ENCODE measurements at places on chromosomes 12 and 14. TPM values are rescaled to one million over a fixed set of nuclear protein-coding genes. Genes with fewer than 3 reads are reported as not detected.

ZNF410 gene
- 35.4 TPM for polyA plus RNA-seq

IRAK3 gene
- 1.8 TPM for polyA plus RNA-seq

CCDC175 gene
- not detected for polyA plus RNA-seq

CLEC7A gene
- polyA plus RNA-seq = 9.8 TPM

ATG14 gene
- polyA plus RNA-seq = 3.9 TPM

ARMH4 gene
- not detected for polyA plus RNA-seq

RNASE7 gene
- not detected for polyA plus RNA-seq

ZC2HC1C gene
- polyA plus RNA-seq = 4.6 TPM

ITFG2 gene
- polyA plus RNA-seq = 11.6 TPM

NGDN gene
- 28.2 TPM for polyA plus RNA-seq

GUCY2C gene
- polyA plus RNA-seq = 9.0 TPM

NKX2-1 gene
- polyA plus RNA-seq = not detected

DIO2 gene
- polyA plus RNA-seq = 1.6 TPM

KRT4 gene
- 0.86 TPM for polyA plus RNA-seq

GPR68 gene
- not detected for polyA plus RNA-seq

RNASE1 gene
- polyA plus RNA-seq = 111 TPM

PTPRQ gene
- not detected for polyA plus RNA-seq

HOXC4 gene
- polyA plus RNA-seq = 0.38 TPM

NRXN3 gene
- 0.23 TPM for polyA plus RNA-seq

TAS2R46 gene
- polyA plus RNA-seq = 0.07 TPM

STYX gene
- polyA plus RNA-seq = 6.3 TPM

SLCO1B1 gene
- polyA plus RNA-seq = not detected

TOMM20L gene
- 0.25 TPM for polyA plus RNA-seq

GPR84 gene
- 0.92 TPM for polyA plus RNA-seq

FITM1 gene
- not detected for polyA plus RNA-seq

L3HYPDH gene
- polyA plus RNA-seq = 12.0 TPM

TESPA1 gene
- 3.0 TPM for polyA plus RNA-seq

KITLG gene
- 13.7 TPM for polyA plus RNA-seq

RERGL gene
- not detected for polyA plus RNA-seq

LTBR gene
- polyA plus RNA-seq = 85.2 TPM

NOC4L gene
- polyA plus RNA-seq = 13.2 TPM

HSP90B1 gene
- 50.5 TPM for polyA plus RNA-seq

RBP5 gene
- 4.2 TPM for polyA plus RNA-seq

MSRB3 gene
- 6.2 TPM for polyA plus RNA-seq

ATP2B1 gene
- polyA plus RNA-seq = 4.8 TPM

TAS2R20 gene
- not detected for polyA plus RNA-seq

ANO4 gene
- polyA plus RNA-seq = not detected

STK38L gene
- polyA plus RNA-seq = 16.8 TPM

CLEC2B gene
- polyA plus RNA-seq = 9.1 TPM

TAS2R8 gene
- polyA plus RNA-seq = not detected

SLC22A17 gene
- 0.60 TPM for polyA plus RNA-seq

RAB15 gene
- polyA plus RNA-seq = 28.9 TPM

ZNF10 gene
- 3.0 TPM for polyA plus RNA-seq

REM2 gene
- 0.60 TPM for polyA plus RNA-seq

MANSC4 gene
- polyA plus RNA-seq = not detected

TC2N gene
- polyA plus RNA-seq = 24.9 TPM

GSG1 gene
- not detected for polyA plus RNA-seq

NEK9 gene
- 38.8 TPM for polyA plus RNA-seq

TRIP11 gene
- polyA plus RNA-seq = 2.3 TPM

PLA2G1B gene
- polyA plus RNA-seq = 7.8 TPM

GZMH gene
- polyA plus RNA-seq = not detected
